Femur (tissue), 1 donor: ENCODE measurements at places on chromosomes 5 and 9.
A peak's percentile ranks its signal among the peaks of the same experiment; 100 is the strongest.

DNA sequence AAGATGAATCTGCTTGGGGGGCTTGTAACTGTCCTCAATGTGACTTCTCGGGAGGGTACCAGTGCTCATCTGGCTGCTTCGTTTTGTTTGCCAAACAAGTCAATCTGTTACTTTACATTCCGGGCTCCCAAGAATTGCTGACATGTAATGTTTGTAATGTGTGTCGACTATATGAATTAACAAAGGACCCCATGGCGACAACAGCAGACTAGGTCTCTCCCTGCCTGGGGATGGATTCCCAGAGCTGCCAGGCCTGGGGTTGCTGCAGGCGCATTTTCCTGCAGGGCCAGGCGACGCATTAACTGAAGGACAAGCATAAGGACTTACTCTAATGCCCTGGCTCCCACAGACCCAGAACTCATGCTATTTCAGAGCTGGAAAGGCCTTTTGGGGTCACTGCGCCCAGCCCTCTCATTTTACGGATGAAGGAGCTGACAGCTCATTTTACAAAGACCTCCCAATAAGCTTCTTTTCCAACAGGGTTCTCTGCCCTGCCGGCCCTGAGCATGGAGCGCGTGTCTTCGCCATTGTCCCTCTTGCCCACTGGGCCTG, 214.8 kb downstream of the TTLL11 start:
- DNase-seq: no peak

GRCh38 chr5:96439477-96440184, 6.6 kb upstream of the PCSK1 start:
- DNase-seq: no peak

DNA sequence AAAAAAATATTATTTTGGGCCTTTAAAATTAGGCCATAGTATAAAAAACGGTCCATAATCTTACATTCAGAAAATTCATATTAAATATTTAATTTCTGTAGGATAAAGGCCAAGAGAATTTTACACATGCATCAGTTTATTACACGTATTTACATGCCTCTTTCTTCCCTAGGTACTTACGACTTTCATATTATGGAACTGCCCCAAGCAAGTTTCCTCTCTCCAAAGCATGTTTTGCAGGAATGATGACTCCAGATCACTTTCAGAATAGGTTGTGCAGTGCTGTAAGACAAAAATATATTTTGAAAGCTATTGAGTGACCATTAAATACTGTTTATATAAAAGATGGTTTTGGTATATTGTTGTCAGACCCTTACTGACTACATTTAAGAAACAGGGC, 61.8 kb downstream of the WDR36 start:
- no peak for DNase-seq

DNA sequence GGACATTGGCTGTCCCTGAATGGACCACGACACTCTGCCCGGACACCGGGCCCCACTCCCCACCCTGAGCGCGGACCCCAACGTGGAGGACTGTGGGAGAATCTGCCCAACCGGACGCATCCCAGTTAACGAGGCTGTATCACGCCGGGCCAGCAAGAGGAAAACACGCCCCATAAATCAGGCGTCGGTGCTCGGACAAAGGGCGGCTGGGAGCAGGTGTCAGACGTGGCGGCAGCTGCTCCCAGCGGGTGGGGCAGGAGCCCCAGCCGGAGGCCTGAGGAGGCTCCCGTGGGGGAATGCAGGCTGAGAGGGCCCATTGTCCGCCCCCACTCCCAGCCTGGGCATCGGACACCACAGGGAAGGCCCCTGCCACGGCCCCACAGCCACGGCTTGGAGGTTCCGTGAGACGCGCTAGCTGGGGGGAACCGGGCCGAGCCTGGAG, 19.2 kb downstream of the NOTCH1 start:
- DNase-seq: peak; percentile 70

DNA sequence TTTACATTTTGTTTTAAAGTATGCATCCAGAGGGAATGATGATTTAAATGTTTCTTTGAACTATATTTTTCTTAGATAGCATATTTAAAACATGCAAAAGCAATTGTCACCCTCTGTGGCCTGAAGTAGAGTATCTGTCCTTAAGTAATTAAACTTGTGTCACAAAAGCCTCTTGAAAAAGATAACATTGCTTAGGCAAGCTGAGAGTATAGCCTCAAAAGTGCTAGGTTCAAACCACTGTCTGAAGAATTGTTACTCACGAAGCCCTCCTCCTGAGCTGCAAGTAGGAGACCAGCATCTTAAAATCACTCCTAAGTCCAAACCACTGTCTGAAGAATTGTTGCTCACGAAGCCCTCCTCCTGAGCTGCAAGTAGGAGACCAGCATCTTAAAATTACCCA, 378.0 kb upstream of the PRR16 start:
- DNase-seq: no peak

GRCh38 chr5:170971-171800, 20.1 kb upstream of the LRRC14B start:
- DNase-seq: peak; percentile 19

DNA sequence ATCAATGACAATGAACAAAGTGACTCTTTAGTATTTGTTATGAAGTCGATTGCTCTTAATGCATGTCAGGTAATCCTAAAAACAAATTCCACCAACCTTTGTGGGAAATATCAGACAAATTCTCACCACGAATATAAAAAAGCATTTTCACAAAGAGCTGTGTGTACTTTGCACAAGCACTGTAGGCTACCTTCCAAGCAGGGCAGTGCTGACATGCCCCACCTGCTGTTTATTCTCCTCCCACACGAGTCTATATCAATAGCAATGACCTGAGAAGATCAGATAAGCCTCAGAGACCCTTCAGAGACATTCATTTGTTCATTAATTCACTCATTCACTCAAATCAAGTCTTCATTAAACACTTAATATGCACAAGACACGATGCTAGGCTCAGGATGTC, 469.1 kb downstream of the ZSWIM6 start:
- no peak for DNase-seq

DNA sequence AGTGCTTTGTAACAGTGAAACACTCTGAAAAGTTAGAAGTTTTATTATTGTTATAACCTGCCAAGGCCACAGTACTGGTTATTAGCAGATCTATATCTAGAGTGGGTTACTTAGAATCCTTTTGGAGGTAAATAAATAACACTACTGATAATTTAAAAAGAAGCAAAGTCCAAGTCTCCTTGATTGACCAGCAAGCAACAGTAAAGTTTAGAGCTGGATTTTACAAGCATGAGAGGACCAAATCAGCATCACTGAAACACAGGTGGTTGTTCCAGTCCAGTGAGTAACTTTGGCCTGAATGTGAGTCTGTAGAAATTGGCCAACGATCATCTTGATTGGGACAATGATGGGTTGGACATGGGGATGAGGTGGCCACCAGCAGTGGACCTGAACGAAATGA, 77.2 kb upstream of the AGXT2 start:
- no peak for DNase-seq

DNA sequence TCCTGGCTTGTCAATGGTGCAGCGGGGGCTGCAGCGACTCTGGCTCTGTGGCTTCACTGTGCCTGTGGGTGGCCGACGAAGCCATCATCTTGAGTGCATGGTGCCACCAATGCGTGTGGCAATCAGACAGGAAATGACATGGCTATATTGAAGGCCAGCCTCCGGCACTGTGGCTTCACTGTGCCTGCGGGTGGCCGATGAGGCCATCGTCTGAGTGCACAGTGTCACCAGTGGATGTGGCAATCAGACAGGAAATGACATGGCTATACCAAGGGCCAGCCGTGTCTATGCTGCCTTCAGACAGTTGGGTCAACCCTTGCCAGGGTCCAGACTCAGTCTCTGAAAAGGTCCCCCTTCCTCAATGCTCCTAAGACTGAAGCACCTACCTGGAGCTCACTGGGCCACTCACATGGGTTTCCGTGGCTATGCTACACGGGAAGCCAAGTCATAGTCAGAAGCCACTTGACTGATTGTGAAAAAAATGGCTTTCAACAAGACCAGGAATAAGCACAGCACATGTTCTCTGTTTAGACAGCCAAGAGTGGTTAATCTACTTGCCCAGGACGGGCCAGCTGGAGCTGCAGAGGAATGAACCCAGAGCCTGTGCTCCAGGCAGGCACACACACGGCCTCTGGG, 67.5 kb upstream of the S1PR3 start:
- DNase-seq: peak; percentile 35
